ENCODE measurements at places on chromosomes 6 and 20.

- DNase-seq, result no peak
These were observed 501.1 kb downstream of the PTPRT start for GRCh38 chr20:42688576-42688975.

DNA sequence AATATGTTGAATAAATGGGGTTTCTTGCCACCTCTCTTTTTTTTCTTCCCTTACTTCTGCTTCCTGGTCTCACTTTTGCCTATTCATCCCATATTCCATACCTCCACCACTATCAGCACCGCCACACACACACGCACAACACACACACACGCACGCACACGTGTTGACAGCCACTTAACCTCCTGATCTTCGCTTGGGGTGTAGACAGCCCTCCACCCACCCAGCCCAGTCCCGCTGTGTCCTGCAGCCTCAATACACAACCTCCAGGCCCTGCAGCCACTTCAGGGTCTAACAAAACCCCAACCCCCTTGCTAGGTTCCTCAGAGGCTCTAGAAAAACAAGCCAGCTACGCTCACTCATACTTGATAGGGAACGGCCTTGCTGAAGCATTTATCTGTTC, 72.3 kb downstream of the LINC00237 start:
- DNase-seq, result no peak

DNA sequence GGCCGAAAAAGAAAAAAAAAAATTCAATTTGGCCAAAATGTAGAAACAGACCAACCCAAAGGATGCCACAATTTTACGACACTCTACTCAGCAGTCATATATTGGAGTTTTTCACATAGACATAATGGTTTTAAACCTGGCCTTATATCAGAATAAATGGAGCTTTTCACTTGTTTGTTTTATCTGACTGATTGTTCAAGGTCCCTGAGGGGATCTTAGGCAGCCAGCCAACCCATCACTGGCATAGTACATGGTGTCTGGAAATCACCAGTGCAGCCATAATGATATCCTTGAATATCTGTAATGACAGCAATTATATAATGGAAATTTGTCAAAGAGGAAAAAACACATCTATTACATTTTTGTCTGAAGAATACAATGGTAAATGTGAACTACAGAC, 96.9 kb downstream of the PRSS35 start:
- DNase-seq, result no peak

- no peak for DNase-seq
These were observed 447.8 kb upstream of the BTBD3 start for GRCh38 chr20:11469795-11470435.

DNA sequence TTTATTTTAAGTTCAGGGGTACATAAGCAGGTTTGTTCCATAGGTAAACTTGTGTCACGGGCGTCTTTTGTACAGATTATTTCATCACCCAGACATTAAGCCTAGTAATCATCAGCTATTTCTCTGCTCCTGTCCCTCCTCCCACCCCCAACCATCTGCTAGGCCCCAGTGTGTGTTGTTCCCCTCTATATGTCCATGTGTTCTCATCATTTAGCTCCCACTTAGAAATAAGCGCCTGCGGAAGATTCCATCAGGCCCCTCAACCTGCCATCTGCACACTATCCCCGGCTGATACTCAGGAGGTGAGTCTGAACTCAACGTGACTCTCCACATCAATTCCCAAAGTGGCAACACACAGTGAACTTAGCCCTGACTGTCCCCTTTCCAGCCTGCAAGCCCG, 228.0 kb upstream of the SYNDIG1 start:
- DNase-seq, result no peak

- no peak for DNase-seq
These were observed 118.8 kb upstream of the TRAF3IP2 start for GRCh38 chr6:111724505-111724904.
